ENCODE measurements at places on chromosomes 2 and 18. TPM values are rescaled to one million over a fixed set of nuclear protein-coding genes. Genes with fewer than 3 reads are reported as not detected.

DNA sequence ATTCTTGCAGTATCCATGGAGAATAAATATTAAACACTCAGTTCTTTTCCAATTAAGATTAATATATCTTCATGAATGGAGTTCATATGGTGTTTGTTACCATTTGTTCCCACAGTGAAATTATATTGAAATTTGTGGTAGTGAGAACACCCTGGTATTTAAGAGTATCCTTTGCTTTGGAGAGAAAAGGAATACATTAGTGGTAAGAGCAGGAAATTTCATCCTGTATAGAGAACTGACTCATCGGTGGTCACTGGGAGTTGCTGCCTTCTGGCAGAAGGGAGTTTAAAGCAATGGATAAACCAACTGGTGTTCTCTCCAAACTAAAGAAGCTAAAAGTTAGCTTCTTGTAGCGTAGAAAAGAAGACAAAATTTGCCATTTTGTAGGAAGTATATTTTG is 107.3 kb downstream of the MYO1B start:
- no peak for DNase-seq

DNA sequence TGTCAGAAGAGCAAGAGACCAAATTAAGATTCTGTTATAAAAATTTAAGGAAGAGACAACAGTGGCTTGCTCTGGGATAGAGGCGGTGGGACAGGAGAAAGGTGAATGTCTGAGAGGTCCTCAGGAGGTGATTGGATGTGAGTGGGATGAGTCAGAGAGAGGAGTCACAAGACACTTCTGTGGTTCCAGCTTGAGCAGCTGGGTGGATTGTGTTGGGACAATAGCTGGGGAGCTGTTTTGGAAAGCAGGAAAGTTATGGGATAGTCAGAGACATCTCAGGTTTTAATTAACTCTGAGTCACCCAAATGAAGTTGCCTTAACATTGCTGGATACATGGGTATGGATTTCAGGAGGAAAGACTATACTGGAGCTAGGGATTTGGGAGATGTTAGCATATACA is 218.0 kb upstream of the TRIB2 start:
- DNase-seq, result no peak

GRCh38 chr2:232352511-232353091 is 25.9 kb upstream of the ALPP start:
- DNase-seq, result peak; percentile 74

- DNase-seq, result no peak
These were observed 308.7 kb downstream of the LPIN1 start for GRCh38 chr2:12054956-12055618.

- no peak for DNase-seq
These were observed 173.8 kb upstream of the TMEM200C start for GRCh38 chr18:6069103-6069502.

DNA sequence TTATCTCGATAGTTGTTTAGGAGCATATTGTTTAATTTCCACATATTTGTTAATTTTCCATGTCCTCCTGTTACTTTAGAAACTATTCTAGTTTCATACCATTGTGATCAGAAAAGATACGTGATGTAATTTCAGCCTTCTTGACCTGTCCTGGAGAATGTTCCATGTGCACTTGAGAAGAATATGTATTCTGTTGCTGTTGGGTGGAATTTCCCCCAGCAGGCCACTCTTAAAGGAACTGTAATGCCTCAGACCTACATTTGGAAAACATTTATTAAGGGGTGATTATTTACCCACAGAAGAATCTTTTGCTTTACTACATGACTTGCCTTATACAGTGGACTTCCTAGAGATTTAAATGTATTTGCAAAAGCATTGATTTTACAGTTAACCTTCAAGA is 55.5 kb downstream of the LIMS1 start:
- no peak for DNase-seq

DNA sequence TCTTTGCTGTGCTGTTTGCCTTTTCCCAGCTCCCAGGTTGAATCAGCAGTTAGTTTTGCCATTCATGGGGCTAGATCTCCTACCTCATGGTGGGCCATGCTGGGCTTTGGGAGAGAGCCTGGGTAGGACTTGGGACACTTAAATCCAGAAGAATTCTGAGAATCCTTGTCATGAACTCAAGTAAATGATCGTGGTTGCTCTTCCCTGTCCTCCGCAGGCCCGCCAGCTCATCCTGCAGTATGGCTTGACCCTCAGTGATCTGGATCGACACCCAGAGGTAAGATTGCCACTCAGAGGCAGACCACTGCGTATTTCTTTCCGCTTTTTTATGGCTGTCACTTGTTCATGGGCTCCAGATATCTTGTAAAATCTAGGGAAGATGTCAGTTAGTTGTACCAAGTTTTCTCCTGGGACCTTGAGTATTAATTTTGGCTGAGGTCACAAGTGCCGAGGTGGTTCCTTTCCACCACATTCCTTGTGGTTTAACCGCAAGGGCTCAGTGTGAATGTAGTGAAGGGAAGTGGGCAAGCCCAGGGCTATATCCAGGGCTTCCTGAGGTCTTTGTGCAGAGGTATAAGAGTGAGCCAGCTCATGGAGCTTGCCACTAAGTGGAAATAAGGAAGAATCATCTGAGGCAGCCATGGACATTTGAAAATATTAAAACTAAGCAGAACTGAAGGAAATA is 37.7 kb downstream of the RPIA start:
- no peak for DNase-seq

DNA sequence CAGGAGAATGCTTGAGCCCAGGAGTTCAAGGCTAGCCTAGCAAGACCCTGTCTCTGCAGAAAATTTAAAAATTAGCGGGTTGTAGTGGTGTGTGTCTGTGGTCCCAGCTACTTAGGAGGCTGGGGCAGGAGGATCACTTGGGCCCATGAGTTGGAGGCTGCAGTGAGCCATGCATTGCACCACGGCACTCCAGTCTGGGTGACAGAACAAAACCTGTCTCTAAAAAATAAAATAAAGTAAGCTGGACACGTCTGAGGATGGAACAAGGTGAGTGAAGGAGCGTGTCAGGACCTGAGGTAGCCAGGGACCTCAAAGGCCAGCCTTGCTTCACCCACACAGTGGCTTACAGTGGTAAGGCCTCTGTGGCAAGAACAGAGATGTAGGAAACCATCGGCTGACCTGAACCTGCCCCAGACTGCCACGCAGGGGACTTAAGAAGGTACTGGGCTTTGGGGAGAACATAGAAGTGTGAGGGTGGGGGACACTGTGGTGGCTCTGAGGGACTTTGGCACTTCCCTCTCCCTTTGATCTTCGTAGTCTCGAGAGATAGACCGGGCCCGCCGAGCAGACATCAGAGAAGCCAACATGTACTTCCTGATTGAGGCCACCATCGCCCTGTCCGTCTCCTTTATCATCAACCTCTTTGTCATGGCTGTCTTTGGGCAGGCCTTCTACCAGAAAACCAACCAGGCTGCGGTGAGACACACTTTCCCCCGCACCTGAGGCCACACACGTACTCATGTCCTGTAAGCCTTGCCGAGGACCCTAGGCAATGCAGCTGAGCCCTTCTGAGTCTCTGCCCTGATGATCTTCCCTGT is 7.5 kb downstream of the SLC11A1 start:
- no peak for DNase-seq

DNA sequence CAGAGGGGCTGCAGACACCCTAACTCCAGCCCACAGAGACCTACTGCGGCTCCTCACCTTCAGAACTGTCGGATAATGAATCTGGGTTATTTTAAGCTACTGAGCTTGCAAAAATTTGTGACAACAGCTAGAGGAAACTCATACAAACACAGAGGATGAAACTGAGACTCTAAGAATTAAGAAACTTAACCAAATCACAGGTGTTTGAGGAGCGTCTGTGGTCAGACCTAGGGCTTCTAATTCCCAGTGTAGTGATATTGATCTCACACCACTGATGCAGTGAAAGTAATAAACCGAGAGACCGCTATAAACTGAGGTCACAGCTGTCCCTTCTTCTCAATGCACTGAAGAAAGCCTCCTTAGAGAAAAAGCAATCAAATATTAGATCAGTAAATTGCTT is 110.1 kb downstream of the RGPD3 start:
- DNase-seq, result no peak

DNA sequence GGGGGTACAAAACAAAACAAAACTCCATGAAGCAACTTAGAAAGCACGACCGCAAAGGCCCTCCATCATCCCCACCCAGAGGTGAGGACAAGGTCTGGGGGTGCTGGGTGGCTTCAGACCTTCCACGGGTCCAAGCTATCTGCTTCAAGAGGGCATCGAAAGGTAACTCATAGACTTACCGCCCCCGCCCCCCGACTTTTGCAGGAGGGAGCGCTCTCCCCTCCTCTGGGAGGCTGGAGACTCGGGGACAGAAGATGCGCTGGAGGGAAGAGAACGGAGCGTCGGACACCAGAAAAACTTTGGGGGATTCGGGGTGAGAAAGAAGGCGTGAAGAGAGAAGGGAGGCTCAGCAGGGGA is 300 bp upstream of the STON1 start:
- no peak for DNase-seq

- no peak for DNase-seq
These were observed 172.4 kb upstream of the SPOPL start for GRCh38 chr2:138329162-138329561.

GRCh38 chr18:79102886-79103285 is 33.7 kb downstream of the ATP9B start:
- no peak for DNase-seq

DNA sequence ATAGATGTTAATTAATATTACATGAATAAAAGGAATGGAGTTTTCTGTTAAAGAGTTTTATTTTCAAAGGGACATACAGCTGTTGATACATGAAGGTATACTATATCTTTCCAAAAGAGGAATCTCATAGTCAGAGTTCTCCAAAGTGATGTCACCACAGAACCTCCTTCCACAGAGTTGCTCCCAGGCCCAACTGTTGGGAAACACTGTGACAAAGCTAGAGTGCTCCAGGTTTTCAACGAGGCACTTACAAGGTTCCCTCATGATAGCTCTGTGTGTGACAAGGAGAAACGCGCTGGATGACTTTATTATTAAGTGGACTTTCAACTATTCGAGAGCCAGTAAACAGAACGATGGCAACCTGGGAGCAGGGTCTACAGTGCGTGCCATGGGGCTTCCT is 33.5 kb downstream of the PTPN18 start:
- no peak for DNase-seq

- DNase-seq, result no peak
These were observed 35.7 kb downstream of the ACVR1C start for GRCh38 chr2:157592948-157593347.

GRCh38 chr2:12606472-12607000 is 110.2 kb upstream of the TRIB2 start:
- DNase-seq, result no peak

DNA sequence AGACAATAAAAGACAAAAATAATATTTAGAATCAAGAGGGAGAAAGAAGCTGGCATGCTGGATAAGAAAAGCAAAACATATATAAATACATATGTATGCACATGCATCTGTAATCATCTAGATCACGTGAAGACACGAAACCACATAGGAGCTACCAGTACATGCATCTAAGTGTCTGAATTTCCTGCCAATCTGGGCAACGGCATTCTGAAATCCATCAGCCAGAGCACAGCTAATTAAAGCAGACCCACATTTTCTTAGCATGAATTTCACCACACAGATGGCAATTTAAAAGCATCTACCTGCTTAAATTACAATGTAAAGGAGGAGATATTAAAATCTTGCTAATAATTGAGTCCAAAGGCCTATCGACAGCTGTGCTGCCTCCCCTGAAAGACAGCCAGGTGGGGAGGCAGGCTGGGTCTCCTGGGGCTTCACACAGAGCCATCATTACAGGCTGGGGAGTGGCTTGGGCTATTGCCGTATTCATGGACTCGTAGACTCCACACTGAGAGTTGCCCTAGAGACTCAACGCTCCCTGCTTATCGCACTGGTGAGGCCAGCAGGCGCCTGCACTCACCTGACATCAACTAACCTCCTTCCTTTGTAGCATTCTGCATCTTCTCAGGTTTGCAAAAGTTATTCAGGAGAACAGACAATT is 272.5 kb upstream of the PXDN start:
- DNase-seq, result no peak

DNA sequence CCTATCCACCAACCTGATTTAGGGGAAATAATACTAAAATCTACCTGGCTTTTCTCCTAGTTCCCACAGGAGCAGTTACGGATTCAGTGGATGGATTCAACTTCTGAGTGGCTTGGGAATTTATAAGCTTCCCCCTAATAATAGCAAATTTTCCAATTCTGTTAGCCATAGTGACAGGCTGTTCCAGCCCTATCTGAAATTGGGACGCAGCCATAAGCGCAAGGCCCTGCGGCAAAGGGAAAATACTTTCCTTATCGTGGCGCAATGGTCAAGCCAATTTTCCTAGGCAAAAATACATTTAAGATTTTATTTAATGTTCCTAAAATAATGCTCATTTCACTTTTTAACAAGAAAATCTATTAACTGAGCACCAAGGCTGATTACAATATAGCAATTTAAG is 49.7 kb downstream of the CDH2 start:
- no peak for DNase-seq

GRCh38 chr2:144117086-144117485 is 402.8 kb downstream of the ZEB2 start:
- DNase-seq, result no peak

DNA sequence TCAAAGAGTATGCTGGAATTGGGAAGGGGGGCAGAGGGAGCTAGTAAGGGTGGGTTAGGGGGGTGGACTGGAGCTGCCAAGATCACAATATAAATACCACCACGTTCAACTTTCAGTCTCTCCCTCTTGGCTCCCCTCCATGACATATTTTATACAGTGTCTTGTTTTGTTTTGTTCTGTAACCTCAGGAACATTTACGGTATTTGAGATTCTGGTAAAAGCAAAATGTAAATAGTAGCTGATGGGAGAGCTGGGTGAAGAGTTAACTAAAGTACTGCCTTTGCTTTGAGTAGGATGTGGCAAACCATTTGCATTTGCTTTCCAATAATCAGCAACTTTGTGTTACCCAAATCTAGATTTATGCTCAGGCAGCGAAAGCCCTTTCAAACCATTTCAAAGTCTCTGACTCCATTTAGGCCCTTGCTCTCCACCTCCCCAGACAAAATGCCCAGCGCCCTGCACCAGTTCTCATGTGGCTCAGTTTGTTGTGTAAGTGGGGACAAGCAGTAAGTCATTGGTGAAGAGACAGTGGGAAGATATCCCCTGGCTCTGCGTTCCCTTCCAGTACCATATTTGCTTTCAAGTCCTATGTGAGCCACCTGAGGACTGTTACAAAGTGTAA is 17.4 kb downstream of the IRS1 start:
- no peak for DNase-seq

- no peak for DNase-seq
These were observed 197.4 kb downstream of the VAPA start for GRCh38 chr18:10111191-10111590.

- no peak for DNase-seq
These were observed 2.1 kb upstream of the MAP3K2 start for GRCh38 chr2:127389778-127390435.

HAT1 gene
- 57.1 TPM for polyA plus RNA-seq

KIAA2012 gene
- polyA plus RNA-seq, result 2.0 TPM

FBXO48 gene
- polyA plus RNA-seq, result 2.5 TPM

AQP12A gene
- polyA plus RNA-seq, result not detected

CHPF gene
- polyA plus RNA-seq, result 29.4 TPM

RTP5 gene
- polyA plus RNA-seq, result not detected

ERBB4 gene
- polyA plus RNA-seq, result 1.5 TPM
